ENCODE measurements at places on chromosomes 11 and 22.
A peak's percentile ranks its signal among the peaks of the same experiment; 100 is the strongest.

DNA sequence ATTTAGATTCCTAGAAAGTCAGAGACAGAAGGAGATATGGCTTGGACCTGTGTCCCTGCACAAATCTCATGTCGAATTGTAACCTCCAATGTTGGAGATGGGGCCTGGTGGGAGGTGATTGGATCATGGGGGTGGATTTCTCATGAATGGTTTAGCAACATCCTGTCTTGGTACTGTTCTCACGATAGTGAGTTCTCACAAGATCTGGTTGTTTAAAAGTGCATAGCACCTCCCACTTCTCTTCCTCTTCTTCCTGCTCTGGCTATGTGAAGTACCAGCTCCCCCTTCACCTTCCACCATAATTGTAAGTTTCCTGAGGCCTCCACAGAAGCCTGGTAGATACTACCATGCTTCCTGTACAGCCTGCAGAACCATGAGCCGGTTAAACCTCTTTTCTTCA lies 27.6 kb upstream of the PAMR1 start:
- no peak for DNase-seq

DNA sequence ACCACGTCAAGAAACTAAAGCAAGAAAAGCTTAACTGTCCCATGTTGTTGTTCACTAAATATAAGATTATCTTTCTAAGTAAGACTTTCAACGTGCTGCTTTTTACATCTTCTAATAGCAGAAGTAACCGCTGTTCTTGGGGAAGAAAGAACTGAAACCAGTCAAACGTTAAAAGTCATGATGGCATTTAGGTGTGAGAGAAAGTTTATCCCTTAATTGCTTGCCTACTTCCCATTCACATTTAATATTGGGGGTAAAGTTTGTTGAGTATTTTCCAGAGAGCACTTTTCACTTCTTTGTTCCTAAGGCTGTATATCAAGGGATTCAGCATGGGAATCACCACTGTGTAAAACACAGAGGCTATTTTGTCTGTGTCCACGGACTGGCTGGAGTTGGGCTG lies 970 bp downstream of the OR5B21 start:
- DNase-seq = no peak

GRCh38 chr22:39731881-39732555 lies 161.5 kb downstream of the CACNA1I start:
- no peak for DNase-seq

DNA sequence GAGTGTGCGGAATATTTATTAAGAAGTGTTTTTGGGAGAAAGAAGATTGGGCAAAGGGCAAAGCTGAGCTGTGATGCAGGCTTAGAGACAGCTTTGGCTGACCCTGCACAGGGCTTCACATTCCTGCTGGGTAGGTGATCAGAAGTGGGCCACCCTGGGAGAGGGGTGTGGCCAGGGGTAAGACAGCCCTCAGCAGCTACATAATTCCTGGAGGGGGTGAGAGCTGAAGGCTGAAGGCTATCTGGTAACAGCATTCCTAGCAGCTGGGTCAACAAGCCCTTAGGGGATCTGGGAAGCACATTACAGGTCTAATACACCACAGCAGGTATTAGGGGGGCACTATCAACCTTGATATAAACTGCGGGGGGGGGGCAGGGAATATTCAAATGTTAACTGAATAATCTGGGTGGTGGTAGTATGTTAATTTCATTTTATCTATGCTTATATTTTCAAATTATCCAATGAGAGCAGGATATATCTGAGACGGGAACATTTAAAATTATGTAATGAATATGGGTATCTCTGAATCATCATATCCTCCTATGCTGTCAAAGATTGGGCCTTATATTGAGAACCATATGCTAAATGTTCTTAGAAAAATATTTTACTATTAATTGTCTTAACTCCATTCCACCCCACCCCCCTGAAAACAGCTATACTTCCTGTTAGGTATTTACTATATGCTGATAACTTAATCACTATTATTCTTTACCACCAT lies 5.9 kb downstream of the OOSP1 start:
- DNase-seq = no peak

GRCh38 chr11:24386546-24387397 lies 110.1 kb upstream of the LUZP2 start:
- no peak for DNase-seq

DNA sequence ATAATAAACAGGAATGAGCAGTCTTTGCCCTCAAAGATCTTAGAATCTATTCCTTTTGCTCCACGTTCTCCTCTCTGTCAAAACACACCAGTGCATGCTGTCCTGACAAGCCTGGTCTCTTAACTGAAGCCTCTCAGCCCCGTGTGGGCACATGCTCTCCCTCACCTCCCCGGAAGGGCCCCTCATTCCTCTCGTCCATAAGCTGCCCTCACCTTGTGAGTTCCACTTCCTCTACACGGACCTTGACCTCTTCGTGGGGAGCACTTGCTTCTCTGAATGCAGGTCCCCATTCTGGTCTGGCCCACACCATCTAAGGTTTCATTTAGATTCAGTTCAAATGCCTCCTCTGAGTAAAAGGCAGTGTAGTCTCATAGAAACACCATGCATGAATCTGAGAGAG lies 412.3 kb upstream of the SYN3 start:
- no peak for DNase-seq

DNA sequence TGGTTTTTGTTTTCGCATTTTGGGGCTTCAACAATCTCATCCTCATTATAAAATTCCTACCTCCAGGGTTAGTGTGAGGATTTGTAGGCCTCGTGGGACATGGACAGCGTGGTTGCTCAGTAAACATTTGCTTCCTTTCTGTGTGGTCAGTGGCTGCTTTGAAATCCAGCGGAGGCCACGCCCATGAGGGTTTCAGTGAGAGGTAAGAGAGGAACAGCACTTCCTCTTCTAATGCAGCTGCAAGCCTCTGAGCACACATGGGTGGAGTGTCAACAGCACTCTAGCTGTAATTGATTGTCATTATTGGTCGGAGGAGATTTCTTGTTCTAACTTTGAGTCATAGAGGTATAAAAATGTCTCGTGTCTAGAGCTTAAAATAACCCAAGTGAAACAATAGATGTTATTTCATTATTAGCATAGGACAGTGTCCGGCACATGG lies 6.0 kb upstream of the ARHGAP42 start:
- DNase-seq = no peak

- no peak for DNase-seq
These were observed at the start of gene KCNE3 for GRCh38 chr11:74466916-74467885. KCNE3 (minus strand) TSS chr11:74467549; CDS start chr11:74457563, 9,986 bp downstream.

GRCh38 chr11:95764267-95764898 lies 25.2 kb downstream of the FAM76B start:
- DNase-seq = peak; percentile 28

DNA sequence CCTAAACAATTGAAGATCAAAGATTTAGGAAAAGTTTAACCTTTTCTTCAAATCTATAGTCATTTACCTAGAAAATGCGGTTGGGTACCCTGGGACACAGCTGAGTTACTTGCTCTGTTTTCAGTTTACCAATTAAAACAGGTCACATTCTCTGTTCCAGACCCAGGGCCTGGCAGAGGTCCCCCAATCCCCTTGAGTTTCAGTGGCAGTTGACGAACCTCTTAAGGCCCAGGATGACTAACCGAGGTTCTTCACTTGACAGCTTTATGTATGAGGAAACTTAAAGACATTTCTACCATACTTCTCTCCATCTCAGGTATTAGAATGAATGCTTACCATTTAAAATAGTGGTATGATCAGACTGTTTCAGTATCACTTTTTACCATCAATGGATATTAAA lies 16.3 kb downstream of the LDHAL6A start:
- DNase-seq = no peak

GRCh38 chr11:63536669-63537292 lies at the start of gene PLAAT4:
PLAAT4 (plus strand) TSS chr11:63536808; CDS start chr11:63536869, 61 bp downstream.
- DNase-seq = no peak

DNA sequence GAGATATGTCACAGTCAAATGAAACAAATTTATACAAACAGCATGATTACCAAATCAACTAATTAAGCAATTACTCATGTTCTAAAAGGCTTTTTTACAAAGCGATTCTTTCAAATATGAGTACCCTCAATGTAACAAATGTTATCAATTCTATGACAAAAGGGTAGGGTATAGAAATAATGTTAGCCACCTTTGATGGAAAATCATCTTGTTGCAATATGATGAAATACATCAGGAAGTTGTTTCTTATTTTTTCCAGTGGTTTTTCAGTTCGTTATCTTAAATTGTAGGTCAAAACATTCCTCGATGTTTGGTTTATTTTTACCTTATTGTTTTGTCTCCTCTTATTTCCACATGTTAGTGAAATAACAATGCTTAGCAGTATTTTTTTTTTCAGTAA lies 6.5 kb downstream of the ARHGEF12 start:
- DNase-seq = no peak

- DNase-seq = peak; percentile 99
These were observed 133.3 kb downstream of the ATXN10 start for GRCh38 chr22:45804986-45805325.

GRCh38 chr11:64566915-64567891 lies 23.8 kb upstream of the SLC22A12 start:
- DNase-seq = no peak

- no peak for DNase-seq
These were observed 61.5 kb downstream of the MSANTD4 start for GRCh38 chr11:105960252-105961245.

- no peak for DNase-seq
These were observed 429.5 kb downstream of the TBC1D22A start for GRCh38 chr22:47191671-47192650.

- no peak for DNase-seq
These were observed 88.2 kb upstream of the OR9Q1 start for GRCh38 chr11:57935402-57936049.

DNA sequence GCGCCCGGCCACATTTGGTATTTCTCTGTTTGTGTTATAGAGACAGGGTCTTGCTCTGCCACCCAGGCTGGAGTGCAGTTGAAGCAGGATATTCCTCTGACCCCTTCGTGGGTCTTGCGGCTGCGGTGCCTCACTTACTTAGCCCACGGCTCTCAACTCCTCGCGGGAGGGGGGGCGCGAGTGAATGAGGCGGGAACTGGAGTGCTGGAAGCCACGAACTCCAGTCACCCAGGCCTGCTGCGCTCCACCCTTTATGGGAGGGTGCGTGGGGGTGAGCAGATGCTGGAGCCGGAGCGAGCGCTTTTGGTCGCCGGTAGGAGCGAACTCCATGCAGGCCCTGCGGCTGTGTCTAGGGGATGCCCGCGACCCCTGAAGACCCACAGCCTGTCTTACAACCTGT lies 1.8 kb downstream of the C11orf54 start:
- no peak for DNase-seq

GRCh38 chr11:117287668-117288067 lies 3.5 kb upstream of the BACE1-AS start:
- DNase-seq = no peak

DNA sequence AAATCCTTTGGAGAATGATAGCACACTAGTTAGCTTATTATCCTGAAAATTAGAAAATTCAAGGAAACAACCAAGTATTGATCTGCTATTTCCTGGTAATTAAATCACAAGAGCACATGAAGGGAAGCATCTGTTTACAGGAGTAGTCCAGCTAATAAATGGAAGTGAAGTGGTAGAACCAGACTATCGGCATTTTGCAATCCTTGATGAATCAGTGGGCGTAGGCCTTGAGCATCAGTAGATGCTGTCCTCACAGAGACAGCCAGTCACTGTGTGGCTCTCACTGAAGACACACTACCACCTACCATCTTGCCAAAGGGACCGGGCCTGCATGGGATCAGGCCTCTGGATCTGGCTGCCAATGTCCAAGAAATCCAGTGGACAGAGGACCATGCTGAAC lies 69.8 kb downstream of the FBLN1 start:
- DNase-seq = no peak

GRCh38 chr11:72684236-72684912 lies 10.2 kb upstream of the PDE2A start:
- DNase-seq = no peak

DNA sequence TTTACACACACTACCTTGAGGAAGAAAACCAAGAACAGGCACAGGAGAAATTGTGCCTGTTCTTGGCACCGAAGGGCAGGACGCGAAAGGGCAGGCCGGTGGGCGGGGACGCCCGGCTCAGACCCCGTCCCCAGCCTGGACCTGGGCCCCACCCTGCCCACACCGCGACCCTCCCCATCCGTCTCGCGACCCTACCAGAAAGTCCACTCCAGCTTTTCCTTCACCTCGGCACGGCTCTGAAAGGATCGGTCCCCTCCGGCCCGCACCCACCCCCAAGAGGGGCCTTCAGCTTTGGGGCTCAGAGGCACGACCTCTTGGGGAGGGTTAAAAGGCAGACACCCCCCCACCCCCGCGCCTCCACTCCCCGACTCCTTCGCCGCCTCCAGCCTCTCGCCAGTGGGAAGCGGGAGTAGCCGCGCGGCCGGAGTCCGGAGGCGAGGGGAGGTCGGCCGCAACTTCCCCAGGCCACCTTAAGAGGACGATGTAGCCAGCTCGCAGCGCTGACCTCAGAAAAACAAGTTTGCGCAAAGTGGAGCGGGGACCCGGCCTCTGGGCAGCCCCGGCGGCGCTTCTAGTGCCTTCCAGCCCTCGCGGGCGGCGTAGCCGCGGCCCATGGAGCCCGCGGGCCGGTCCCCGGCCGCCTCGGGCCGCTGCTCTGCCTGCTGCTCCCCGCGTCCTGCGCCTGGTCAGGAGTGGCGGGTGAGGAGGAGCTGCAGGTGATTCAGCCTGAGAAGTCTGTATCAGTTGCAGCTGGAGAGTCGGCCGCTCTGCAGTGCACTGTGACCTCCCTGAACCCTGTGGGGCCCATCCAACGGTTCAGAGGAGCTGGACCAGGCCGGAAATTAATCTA lies 4.4 kb downstream of the SEC14L6 start:
- DNase-seq = no peak

DNA sequence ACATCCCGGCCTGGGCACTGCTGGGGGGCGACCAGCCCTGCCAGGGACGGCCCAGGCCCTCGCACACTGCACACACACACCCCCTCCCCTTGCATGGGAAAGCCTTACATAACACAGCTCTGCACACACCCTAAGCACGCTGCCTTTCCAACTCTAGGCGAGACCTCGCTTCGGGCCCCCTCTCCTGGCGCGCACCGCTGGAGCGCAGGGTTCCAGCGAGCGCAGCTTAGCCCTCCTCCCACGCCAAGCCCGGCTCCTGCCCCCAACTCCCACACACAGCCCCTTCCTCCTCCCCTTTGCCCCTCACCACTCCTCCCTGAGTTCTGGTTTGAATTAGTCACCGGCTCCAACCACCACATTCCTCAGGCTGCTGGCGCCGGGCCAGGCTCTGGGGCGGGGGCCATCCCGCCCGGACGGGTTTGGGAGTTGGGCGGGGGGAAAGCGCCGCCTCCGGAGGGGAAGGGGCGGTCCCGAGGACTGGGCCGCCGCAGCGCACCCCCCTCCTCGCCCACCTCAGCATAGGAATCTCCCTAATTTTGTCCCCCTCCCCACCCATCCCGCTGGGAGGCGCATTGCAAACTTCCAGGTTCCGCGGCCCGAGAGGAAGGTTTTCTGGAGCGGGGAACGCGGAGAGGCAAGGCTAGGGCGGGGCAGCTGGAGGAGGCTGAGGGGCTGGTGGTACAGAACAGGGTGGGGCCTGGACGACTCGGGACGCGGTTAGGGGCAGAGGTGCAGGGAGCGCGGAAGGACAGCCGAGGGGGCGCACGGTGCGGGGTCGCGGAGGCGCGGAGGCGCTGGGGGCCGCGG lies 966 bp downstream of the AHNAK start:
- peak; percentile 64 for DNase-seq

GRCh38 chr22:46122980-46123693 lies 27.2 kb upstream of the PPARA start:
- DNase-seq = no peak
